ENCODE measurements at places on chromosomes 16 and 17. TPM values are rescaled to one million over a fixed set of nuclear protein-coding genes. Genes with fewer than 3 reads are reported as not detected.

The KRTAP9-4 gene
- not detected for total RNA-seq

The COG1 gene
- total RNA-seq, result 51.8 TPM

The SPSB3 gene
- total RNA-seq, result 74.1 TPM

The RAB11FIP4 gene
- total RNA-seq, result 42.0 TPM

The HLF gene
- 0.67 TPM for total RNA-seq

The TEKT1 gene
- total RNA-seq, result not detected

The GP1BA gene
- total RNA-seq, result not detected

The ZACN gene
- not detected for total RNA-seq

The HOXB7 gene
- total RNA-seq, result 1.0 TPM

The WNT9B gene
- not detected for total RNA-seq
